ENCODE measurements at places on chromosomes 3 and 15.

DNA sequence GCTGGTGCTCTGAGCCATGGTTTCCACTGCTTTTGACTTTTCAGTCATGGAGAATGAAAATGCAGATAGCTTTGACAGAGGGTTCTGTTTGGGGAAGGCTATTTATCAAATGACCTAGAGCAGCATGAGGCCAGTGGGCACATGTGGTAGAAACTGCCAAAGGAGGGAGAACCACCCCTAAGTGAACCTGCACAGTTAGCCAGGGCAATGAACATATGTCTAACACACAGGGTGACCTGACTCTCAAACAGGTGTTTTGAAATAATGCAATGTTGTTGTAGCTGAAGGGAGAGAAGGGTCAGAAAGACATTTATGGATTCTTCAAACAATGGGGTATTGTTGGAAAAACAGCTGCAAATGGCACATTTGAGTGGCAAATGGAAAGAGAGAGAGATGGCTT, 174.4 kb upstream of the FAM3D start:
- no peak for DNase-seq

DNA sequence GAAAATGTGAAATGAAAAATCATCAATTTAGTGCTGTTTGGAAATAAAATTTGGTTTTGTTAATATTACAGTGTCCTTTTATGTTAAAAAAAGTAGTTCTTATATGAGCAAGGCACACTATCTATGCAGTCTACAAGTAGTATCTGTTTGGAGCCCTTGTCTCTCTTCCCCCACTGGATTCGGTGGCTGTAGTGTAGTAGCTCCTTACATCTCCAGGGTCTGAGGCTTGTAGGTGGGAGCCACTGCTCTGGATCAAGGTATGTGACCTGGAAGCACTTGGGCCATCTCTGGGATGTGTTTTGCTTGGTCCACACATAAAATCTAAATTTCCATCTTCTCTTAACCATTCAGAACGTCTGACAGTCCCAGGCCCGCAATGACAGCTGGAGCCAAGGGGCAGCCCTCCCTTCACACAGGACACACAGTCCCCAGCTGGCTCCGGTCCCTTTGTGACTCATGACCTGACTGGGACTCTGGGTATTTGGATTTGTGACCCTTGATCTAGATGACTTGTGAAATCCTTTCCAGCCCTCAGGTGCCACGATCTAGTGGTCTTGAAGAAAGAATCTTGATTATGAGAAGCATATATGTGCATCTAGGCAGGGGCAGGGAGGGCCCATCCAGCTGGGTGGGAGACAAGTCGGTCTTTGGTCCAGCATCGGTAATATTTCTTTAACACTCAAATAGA, 80.0 kb downstream of the USP13 start:
- DNase-seq, result no peak

DNA sequence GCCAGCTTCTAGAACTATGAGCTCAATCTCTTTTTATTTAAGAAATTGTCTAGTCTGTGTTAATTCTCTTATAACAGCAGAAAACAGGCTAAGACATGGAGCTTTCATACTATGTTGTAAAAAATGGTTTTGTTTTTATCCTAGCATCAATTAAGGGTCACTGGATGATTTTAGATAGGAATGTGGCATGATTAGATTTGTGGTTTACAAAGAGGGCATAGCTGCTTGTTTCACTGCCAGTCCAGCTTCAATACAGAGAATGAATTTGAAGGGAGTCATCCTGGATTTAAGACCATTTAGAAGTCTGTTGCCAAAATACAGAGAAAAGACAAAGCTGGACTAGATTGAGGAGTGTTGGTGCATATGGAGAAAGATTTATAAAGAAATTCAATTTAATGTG, 532.6 kb upstream of the CCDC54 start:
- DNase-seq, result no peak

DNA sequence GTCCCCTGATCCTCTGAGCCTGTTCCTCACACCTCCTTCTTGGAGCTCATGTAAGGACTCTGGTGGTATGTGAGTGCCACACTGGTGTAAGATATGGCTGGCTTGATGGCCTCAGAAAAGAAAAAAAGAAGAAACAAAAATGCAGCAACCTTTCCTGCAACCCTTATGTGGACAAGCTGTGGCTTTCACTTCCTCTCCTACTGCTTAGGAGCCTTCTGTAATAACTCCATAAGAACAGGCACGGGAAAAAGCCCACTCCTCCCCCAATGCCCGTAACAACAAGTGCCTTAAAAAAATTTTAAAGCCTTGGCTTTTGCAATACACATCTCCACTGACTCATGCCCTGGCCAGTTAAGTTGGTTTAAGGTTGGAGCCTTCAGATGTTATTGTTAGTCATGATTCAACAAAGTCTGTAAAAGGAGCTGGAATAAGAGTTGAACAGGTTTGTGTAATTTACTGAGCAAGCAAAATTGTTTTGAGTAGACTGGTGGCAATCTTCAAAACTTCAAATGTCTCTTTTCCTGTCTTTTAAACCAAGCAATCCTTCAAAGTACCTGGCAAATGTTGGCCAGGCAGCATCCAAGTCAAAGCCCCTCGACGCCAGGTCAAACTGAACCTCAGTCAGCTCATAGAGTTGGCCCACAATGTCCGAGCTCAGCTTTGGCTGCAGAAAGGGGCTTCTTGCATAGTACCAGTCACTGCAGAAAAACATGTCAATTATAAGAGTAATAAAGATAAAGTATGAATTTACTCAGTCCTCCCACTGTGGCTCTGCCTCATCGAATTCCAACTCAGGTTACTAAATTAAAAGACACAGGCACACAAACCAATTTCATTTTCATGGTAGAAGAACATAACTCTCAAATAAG, 22.9 kb downstream of the FYCO1 start:
- no peak for DNase-seq

- DNase-seq, result no peak
Observed at GRCh38 chr3:101939361-101940049, 90.2 kb downstream of the NFKBIZ start.

DNA sequence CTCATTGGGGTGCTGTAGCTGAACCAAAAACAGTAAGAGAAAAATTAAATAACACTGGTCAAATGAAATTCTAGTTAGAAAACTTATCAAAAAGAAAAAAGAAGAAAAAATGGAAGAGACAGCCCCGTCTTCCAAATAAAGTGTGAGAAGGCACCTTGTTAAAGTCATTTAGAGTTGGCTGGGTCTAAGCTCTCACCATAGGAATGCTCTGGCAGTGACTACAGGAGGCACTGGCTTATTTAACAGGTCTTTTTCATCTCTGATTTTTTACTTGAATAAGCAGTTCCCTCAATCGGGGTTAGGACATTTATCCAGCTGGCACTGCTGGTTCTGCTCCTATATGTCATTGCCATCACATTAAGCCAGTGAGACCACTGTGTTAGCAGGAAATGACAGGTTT, 1.6 kb upstream of the ABI3BP start:
- no peak for DNase-seq

Data from cortex of kidney (tissue), 1 donor.